ENCODE measurements at places on chromosomes 5 and 9.
A peak's percentile ranks its signal among the peaks of the same experiment; 100 is the strongest.

DNA sequence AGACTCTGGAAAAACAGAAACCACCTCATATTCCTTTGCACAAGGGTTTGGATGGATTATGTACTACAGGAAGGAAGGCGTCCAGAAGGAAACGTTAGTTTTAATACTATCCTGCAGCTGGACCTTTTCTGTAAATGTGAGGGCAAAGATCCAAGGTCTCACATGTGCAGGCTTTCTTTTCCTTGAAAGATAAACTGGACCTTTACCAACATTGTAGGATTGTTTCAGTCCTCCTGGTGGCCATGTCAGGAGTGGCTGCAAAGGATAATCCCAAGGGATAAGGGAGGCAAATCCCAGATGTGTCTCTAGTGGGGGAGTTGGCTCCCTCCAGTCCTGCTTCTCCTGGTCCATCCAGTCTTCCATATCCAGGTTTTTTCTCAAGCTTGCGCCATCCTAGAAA lies 397.5 kb downstream of the HTR1A start:
- no peak for DNase-seq

GRCh38 chr5:102561894-102562760 lies 63.3 kb upstream of the SLCO6A1 start:
- peak; percentile 42 for DNase-seq

DNA sequence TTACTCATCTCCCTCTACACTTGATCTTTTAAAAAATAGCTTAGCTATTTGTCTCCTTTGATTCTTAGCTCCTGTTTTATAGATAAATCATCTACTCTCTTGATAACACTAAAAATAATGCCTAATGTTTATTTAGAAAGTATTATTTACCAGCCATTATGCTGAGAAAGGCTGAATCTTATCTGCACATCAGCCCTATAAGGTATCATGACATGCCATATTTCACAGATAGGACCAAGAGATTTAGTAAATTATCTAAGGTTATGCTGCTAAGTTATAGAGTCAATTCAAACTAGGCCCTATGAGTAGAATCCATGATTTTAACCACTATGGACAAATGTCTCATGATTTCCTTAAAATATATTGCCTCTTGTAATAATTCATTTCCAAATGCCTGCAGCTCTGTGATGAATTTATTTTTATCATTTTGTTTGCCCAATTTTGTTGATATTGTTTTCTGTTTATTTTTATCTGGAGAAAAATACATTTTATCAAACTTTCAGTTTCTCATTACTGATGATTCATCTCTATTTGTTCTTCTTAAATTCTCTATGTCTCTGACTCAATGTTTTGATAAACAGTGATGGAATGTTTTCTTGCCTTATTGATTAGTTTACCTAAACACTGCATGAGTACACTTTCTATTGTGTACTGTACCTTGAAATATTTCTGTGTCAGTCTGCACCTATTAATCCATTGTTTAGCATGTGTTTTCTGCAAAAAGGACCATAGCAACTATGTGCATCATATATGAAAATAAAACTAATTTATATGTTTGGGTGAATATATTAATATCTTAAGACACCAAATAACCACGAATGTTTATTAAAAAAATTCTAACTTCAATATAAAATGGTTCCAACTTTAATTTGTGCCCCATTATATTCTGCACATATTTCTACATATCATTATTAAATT lies 300.8 kb downstream of the CDH9 start:
- DNase-seq = peak; percentile 14

DNA sequence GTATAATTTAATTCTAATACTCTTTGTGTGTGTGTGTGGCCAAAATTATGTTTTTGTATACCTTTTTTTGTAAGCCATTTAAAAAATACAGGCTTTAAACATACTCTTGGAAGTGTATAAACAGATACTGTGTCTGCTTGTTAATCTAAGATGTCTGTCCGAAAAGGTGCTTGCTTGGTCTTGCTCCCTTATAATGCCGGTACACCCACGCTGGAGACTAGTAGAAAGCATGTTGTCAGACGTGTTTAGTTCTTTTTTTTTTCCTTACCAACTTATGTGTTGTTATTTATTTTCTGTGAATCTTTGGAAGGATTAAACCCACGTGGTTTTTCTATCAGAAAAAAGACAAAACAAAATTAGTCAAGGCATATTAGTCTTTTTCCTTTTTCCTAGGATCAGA lies 9.5 kb downstream of the GAPVD1 start:
- no peak for DNase-seq

- DNase-seq = no peak
These were observed 129.4 kb downstream of the OLFM1 start for GRCh38 chr9:135216791-135217441.

DNA sequence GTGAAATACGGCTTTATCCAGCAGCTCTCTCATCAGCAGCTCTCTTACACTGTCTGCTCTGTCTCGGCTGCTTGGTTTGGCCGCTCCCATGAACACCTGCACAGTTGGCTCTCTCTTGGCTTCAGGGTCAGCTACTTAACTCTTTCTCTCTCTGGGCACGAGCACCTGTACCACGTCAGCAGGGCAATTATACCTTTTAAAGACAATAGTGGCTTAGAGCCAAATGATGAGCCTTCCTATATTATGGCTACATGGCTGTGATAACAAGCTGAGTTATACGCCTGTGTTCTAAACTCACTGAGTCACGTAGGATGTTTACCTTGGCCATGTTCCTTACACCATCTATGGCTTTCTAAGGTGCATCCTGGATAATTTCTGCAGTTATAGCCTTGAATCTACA lies 69.2 kb upstream of the CTNND2 start:
- DNase-seq = no peak

DNA sequence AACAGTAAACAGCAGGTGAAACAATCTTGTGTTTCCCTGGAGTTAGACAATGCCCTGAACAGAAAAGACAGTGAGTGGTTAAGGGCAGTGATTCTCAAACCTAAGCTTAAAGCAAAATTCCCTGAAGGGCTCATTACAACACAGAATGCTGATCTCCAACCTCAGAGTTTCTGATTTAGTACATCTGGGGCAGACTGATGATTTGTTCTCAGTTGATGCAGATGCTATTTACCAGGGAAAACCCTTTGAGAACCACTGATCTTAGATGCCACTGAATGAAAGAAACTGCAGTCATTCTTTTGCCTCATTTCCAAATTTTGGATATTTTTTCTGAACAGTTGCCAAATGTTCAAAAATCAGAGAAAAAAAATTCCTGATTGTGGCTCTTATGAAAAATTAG lies 18.7 kb upstream of the ADAM19 start:
- no peak for DNase-seq

GRCh38 chr5:142290577-142291299 lies 34.1 kb downstream of the SPRY4 start:
- DNase-seq = no peak

- DNase-seq = no peak
These were observed 14.9 kb downstream of the GLDC start for GRCh38 chr9:6630502-6631206.

- DNase-seq = no peak
These were observed 121.0 kb downstream of the ZCCHC7 start for GRCh38 chr9:37241340-37241739.

DNA sequence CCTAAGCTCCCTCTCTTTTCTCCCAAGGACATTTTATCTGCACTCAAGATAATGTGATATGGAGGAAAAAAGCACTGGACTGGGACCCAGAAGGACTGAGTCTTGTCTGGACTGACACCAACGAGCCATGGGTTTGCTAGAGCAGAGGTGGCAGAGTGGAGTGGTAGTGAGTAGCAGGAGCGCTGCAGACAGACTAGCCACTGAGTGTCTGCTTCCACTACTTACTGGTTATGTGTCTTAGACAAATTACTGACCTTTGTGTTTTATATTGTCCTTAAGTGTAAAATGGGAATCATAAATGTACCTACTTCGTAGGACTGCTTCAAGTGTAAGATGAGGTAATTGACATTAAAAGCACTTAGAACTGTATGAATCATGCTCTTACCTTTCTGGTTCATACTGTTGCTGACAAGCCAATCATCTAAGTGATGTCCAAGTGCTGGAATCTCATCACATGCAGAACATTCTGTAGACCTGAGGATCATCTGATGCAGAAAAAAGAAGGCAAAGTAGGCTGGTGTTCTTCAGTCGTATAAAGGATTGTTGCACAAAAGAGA lies 12.5 kb upstream of the PRLR start:
- no peak for DNase-seq

- peak; percentile 90 for DNase-seq
These were observed 6.1 kb downstream of the IL12B start for GRCh38 chr5:159324102-159324755.

Data from HCEC 1CT (cell line).